Muscle of back (tissue), 13 donors: ENCODE measurements at places on chromosomes 2 and 18.

- DNase-seq, result no peak
Observed at GRCh38 chr18:29588446-29589100, 1411.6 kb upstream of the CDH2 start.

GRCh38 chr2:153871231-153872221 lies at the start of gene GALNT13:
TSS of gene GALNT13 (plus strand) at chr2:153871922.
- peak; percentile 78 for DNase-seq

DNA sequence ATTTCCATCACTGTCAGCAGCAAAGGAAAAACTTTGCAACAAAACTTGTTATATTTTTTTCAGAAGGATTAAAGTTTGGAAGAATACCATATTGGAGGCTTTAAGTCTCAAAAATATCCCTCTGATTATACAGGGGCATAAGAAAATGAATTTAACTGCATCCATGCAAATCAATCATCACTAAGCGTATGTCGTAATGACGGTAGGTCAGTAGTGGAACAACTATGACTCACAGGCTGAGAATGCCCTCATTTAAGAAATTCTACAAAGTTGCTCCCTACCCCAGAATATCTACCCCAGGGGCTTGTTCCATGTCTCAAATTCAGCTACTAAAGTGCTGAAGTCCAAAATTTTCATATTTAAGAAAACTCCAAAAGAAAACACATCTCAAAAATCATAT lies 12.5 kb upstream of the NAB1 start:
- peak; percentile 48 for DNase-seq

GRCh38 chr2:96225016-96225533 lies 16.4 kb upstream of the STARD7 start:
- DNase-seq, result peak; percentile 38

- no peak for DNase-seq
Observed at GRCh38 chr2:22753476-22753875, 631.5 kb upstream of the KLHL29 start.

DNA sequence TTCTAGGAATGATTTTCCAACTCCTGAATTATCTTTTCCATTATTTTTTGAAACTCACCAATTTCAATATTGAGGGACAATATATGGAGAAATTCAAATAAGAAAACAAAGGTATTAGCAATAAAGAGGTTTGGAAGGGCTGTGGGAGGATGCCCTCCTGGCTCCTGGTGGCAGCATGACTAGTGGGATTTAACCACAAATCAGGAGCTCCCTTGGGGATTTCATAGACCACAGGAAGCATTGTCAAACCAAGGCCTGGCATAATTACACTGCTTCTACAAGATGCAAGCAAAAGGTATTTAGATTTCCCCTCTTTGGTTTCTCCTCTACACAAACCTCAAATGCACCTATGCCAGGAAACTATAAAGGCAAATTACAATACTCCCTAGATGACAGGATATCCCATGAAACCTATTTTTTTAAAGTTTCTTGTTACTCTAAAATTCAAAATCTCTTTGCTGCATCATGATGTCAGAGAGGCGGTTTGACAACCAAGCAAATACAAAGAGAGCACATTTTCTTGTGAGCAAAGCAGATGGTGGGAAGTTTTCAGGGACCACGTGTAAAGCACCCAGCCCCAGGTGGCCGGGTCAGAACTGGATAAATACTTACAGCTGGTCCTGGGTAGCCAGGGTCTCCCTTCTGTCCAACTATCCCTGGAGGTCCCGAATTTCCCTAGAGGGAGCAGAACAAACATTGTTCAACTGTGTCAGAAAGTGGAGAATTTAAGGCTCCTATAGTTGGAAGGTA lies 67.9 kb downstream of the COL6A3 start:
- DNase-seq, result no peak

GRCh38 chr2:165193178-165193777 lies 10.6 kb downstream of the SCN3A start:
- DNase-seq, result no peak

DNA sequence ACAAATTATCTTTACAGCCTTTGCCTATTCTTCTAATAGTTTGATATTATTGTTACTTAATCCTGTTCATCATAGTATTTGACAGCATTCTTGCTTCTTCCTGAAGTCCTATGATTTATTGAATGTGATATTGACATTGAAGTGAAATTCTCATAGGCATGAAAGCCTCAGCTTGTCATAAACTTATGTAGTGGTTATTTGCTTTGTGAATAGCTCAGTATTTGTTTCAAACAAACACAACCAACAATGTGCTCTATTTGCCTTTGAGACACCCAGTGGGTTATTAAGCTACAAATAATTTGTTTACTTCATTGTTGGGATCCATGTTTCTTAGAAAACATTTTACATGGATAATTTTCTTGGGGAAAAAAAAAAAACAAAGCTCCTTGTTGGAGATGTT lies 57.2 kb downstream of the TTC39C start:
- no peak for DNase-seq

DNA sequence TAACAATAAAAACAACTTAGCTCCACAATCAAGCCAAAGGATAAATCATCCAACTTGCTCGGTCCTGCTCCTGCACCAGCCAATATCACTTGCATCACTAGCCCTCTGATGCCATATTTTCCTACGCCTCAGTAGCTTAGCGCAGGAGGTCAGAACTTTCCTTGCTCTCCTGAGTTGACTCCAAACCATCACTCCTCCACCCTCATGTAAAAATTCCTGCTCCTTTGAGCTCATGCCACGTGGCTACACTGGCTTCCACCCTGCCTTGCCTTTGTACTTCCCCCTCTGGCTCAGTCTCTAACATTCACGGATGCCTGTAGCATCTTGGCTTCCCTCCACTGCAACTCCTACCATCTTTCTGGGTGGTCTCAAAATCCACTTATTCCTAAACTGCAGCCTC lies 25.2 kb downstream of the AAK1 start:
- peak; percentile 52 for DNase-seq

DNA sequence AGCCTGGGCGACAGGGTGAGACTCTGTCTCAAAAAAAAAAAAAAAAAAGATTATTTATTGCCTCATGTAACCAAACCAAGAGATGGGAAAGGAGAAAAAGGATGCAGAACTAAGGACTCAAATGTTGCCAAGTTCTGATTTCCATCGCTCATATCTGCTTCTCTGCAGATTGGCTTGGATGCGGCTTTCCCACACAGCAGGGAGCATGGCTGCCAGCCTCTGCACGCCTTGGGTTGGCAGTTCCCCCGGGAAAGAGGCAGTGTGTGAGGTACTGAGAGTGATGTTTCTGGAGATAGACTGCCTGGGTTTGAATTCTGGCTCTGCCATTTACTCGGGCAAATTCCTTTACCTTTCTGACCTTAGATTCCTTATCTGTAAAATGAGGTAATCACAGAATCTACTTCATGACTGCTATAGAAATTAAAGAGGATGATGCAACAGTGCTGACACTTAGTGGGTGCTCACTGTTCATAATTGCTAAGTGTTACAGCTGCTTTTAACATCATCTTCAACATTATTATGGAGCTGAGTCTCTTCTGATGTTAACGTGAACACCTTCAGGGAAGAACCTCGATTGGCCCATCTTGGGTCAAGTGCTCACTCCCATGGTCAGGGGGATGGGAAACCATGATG lies 68.8 kb downstream of the ACAA2 start:
- DNase-seq, result no peak

- no peak for DNase-seq
Observed at GRCh38 chr2:196182439-196183171, 11.2 kb upstream of the STK17B start.

DNA sequence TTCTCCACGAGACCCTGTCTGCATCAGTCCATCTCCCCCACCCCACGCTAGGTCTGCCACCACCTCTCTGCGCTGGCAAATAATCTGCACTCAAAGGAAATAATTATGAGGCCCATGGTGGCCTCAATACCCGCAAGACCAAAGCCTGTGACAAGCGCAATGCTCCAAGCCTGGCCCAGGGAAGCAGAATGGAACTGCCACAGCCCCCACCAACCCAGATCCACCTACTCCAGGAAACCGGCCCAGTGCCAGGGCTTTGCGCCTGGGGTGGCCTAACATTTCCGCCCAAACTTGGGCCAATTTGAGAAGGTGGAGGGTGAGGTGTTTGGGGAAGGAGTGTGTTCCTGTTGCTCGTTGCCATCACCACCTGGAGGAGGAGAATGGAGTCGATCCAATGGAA lies 26.0 kb upstream of the ATOH8 start:
- no peak for DNase-seq

- DNase-seq, result no peak
Observed at GRCh38 chr2:220212296-220213080, 585.1 kb downstream of the SLC4A3 start.

GRCh38 chr2:191611614-191612013 lies 66.3 kb upstream of the NABP1 start:
- no peak for DNase-seq

DNA sequence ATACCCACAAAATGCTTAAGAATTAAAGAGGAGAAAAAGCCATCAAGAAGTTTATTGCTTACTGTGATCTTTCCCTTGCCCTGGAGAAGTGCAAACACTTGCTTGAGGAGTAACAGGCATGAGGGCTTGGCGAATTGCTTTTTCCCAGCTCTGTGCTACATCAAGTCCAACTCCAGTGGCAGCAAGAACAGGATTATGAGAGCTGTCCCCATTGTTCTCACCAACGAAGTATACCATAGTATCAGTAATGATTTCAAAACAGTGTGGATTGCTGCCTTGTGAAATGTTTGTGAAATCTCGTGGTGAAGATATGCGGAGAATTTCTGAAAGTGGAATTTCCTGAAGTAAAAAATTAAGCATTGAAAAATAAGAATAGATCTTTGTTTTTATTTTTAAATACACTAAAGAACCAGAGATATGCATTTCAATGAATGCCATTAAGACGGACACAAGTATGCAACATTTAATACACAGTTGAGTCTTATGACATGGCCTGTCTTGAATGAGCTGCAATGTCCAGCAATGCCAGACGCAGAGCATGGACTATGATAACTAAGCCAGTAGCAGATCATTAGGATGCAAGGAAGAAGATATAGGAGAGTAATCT lies 43.0 kb downstream of the NDUFAF7 start:
- DNase-seq, result no peak

DNA sequence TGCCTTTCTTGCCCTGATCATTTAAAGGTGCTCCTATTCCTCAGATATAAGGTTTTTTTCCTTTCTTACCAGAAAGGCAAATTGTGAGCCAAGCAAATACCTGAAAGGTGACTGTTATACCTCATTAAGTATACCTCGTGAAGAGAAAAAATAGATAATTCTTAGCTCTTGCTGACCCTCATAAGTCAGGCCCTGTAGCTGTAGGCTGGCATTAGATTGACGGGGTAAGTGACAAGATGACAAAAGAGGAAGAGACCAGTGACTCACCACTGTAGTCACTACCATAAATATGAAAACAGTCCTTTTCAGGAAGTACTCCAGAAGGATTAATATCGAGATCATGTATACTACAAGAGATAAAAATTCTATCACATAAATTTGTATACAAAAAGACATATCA lies 104.6 kb downstream of the PTPN4 start:
- DNase-seq, result no peak

GRCh38 chr2:152558158-152558984 lies 158.9 kb downstream of the PRPF40A start:
- peak; percentile 80 for DNase-seq

DNA sequence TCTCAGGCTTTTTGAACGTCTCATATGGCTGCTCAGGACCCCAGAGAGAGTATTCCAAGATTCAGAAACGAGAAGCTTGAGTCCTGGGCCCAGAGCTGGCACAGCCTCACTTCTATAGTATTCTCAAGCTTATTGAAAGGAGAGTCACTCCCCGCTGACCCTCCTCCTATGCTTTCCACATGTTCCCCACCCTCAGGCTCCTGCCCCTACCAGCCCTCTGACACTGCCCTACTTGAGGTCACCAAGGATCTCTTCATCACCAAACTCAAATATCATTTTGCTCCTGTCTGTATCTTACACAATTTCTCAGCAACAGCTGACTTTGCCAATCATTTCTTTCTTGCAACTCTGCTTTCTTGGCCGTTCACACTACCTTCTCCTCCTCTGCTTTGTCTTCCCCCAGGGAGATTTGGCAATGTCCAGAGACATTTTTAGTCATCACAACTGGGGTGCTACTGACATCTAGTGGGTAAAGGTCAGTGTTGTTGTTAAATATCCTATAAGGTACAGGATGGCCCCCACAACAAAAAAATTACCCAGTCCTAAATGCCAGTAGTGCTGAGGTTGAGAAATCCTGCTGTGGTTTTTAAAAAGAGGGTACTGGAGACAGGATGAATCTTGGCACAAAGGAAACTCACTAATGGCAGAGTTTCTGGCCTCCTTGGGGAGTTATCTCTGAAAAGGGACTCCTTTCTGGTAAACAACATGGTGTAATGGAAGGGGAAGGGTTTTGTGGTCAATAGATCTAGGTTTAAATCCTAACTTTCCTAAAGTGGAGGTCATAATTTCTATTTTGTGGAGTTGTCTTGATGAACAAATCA lies 26.9 kb upstream of the INSIG2 start:
- DNase-seq, result no peak

DNA sequence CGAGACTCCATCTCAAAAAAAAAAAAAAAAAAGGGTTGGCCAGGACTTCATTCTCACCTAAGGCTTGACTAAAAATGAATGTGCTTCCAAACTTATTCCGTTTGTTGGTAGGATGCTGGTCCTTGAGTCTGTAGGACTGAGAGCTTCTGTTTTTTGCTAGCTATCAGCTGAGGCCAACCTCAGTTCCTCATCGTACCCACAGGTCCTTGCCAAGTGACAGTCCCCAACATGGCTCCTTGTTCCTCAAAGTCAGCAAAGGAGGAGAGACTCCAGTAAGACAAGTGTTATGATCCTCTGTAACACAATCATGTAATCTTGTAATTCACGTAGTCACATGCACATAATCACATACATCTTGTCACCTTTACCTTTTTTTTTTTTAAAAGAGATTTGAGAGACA lies 37.0 kb downstream of the HAUS1 start:
- DNase-seq, result no peak

DNA sequence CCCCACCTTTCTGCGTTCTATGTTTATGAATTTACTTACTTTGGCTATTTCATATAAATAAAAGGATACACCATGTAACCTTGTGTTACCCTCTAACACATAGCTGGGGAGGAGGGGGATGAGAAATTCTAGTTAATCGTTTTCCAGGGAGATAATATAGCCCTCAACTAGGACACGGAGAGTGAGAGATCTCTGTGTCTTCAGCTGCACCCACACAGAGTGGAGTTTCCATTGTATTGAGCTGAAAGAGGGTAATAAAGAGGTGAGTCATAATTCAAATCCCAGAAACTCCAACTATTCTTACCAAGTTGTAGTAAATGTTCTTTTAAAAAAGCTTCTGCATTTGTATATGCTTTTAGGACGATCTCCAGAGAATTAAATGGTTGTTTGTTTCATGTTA lies 110.1 kb upstream of the SULT1C3 start:
- no peak for DNase-seq

GRCh38 chr2:142877216-142877838 lies at the start of gene KYNU:
TSS of gene KYNU (plus strand) at chr2:142877664. CDS start at chr2:142885368, 7,704 bp downstream.
- no peak for DNase-seq

DNA sequence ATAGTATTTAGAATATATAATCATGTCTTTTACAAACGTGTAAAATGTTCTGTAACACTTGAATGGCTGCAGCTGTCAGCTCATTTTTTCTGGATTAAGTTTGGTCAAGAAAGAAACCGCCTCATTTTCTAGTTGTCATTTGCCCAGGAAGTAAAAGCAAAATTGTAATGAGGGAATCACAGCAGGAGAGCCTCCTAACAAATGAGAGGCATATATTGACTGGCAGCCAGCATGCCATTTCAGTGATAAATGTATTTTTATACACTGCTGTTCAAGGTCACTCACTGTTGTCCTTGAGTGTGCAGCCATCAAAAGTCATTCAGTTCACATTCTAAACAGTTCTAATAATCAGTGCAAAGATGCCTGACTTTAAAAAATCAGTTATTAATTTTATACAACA lies 144.3 kb upstream of the BOD1L2 start:
- DNase-seq, result no peak
